ENCODE measurements at places on chromosomes 1 and 21.

GRCh38 chr21:44380876-44381275 is 27.5 kb downstream of the TRPM2 start:
- no peaks in the 10 kb centered on the region for H3K27me3 ChIP-seq
- no peak overlapping the region for H3K4me3 ChIP-seq
- no peak for DNase-seq

DNA sequence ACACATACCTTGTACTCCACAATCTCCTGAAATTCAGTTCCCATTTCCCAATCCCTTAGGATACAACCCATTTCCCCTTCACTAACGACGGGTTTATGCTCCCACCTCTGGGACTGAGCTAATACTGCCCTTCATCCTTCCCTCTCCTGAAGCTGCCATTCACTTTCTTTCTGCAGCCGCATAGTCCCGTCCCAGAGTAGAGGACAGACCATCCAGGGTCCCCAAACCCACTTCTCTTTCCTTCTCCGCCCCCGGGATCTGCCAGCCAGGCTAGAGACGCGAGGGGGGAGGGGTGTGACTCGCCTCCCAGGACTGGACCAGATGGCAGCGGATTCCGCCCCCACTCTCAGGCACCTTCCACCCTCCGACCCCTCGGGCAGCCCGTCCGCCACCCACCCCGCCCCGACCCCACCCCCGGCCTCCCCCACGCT is 679 bp downstream of the ABL2 start:
- H3K27me3 ChIP-seq = no peaks in the 10 kb centered on the region
- H3K36me3 ChIP-seq = peaks cover 21% of the 10 kb centered on the region
- peak overlapping the region; percentile 74 for H3K4me3 ChIP-seq
- DNase-seq = peak; percentile 37

DNA sequence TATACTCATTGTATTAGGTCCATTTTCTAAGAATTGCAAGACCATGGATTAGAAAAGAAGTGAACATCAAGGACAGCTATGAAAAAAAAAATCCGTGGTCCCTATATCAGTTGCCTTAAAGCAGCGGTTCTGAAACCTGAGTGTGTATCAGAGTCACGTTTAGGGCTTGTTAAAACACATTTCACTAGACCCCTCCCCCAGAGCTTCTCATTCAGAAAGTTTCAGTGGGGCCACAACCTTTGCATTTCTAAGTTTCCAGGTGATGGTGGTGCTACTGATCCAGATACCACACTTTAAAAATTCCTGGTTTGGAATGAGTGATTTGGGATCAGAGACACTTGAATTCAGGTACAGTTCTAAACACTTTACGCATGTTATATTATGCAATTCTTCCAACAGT is 96.1 kb upstream of the PRMT6 start:
- H3K27ac ChIP-seq = no peak overlapping the region
- DNase-seq = no peak
- no peak overlapping the region for H3K4me3 ChIP-seq
- no peaks in the 10 kb centered on the region for H3K4me1 ChIP-seq

- no peaks in the 10 kb centered on the region for H3K36me3 ChIP-seq
- H3K27me3 ChIP-seq = no peaks in the 10 kb centered on the region
- no peaks in the 10 kb centered on the region for H3K4me1 ChIP-seq
- H3K27ac ChIP-seq = no peak overlapping the region
- no peak for DNase-seq
These were observed 1.4 kb downstream of the PRAMEF18 start for GRCh38 chr1:13224480-13225060.

DNA sequence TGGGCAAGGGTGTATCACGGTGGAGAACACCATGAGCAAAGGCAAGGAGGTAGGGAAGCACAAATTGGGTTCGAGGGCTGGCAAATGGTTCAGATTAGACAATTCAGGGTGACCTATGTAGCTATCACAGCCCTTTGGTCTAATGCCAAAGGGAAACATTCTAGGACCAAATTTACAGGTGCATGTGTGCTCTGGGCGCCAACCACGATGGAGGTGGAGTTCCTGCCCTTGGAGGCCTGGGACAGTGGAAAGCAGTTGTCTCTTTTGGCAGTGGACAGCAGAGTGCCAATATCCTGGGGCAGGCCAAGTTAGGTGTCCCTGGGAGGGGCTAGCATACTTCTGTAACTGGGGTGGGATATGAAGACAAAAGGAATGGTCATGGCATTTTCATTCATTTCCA is 40.1 kb downstream of the IGFN1 start:
- H3K4me3 ChIP-seq = no peak overlapping the region
- H3K27me3 ChIP-seq = no peaks in the 10 kb centered on the region
- H3K27ac ChIP-seq = no peak overlapping the region
- H3K4me1 ChIP-seq = no peaks in the 10 kb centered on the region
- no peaks in the 10 kb centered on the region for H3K36me3 ChIP-seq
- DNase-seq = no peak

- no peak for DNase-seq
- H3K27me3 ChIP-seq = no peaks in the 10 kb centered on the region
- no peaks in the 10 kb centered on the region for H3K36me3 ChIP-seq
- H3K27ac ChIP-seq = no peak overlapping the region
These were observed 355.6 kb downstream of the USP25 start for GRCh38 chr21:16085421-16085820.

- no peaks in the 10 kb centered on the region for H3K36me3 ChIP-seq
- peaks cover 13% of the 10 kb centered on the region for H3K4me1 ChIP-seq
- H3K27ac ChIP-seq = no peak overlapping the region
- H3K4me3 ChIP-seq = no peak overlapping the region
- DNase-seq = no peak
These were observed 21.3 kb downstream of the TRPM2 start for GRCh38 chr21:44374601-44375280.

GRCh38 chr1:24139841-24140425 is 3.0 kb downstream of the IL22RA1 start:
- no peaks in the 10 kb centered on the region for H3K27me3 ChIP-seq
- no peak overlapping the region for H3K27ac ChIP-seq
- no peaks in the 10 kb centered on the region for H3K4me1 ChIP-seq
- no peak overlapping the region for H3K4me3 ChIP-seq
